Kidney tubule cell (primary cell): ENCODE measurements at places on chromosomes 16 and 17.

- DNase-seq = peak; percentile 15
Observed at GRCh38 chr16:1708768-1709180, 2.8 kb downstream of the MAPK8IP3 start.

- no peak for DNase-seq
Observed at GRCh38 chr17:49589577-49589927, 13.9 kb downstream of the NXPH3 start.

DNA sequence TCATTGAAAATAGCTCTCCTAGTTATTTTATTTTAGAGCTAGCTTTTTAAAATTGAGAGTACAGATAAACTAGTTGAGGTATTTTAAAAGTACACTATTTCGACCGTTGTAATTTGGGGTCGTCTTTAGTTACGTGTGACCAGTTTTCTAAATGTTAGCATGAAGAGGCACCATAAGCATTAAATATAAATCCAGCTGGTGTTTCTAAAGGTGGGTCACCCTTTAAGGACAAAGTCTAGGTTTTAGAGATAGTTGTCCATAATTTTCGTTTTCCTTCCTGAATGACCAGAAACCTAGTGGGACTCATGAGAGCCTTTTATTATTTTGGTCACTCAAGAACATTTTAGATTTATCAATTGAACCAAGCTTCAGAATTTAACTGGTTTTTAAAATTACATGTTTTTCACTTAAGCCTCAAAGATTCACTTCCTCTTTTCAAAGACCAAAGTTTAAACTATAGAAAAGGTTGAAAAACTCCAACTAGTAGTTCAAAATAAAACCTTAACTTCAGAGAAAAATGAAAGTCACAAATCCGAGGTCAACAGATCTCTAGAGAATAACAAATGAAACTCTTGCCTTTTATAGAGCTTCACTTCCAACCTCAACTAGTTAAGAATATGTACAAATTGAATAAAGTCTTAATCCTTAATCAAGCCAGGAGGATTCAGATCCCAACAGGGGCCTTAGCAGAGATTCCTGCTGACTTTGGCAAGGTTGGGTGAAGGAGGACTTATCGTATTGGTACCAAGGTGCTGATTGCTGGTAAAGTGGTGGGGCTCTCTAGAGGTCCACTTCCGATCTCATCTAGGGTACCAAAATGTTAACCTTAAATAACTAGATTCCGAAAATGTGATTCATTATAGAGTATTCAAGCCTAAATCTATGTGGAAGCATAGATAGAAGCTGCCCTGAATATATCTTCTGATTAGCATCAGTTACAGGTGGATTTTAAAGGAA is 32.5 kb downstream of the PHKB start:
- DNase-seq = no peak

GRCh38 chr17:4863321-4863720 is 30.2 kb downstream of the MINK1 start:
- no peak for DNase-seq

GRCh38 chr17:80792373-80792781 is 199.3 kb upstream of the CHMP6 start:
- DNase-seq = no peak

- no peak for DNase-seq
Observed at GRCh38 chr17:72332367-72332766, 211.5 kb downstream of the SOX9 start.

DNA sequence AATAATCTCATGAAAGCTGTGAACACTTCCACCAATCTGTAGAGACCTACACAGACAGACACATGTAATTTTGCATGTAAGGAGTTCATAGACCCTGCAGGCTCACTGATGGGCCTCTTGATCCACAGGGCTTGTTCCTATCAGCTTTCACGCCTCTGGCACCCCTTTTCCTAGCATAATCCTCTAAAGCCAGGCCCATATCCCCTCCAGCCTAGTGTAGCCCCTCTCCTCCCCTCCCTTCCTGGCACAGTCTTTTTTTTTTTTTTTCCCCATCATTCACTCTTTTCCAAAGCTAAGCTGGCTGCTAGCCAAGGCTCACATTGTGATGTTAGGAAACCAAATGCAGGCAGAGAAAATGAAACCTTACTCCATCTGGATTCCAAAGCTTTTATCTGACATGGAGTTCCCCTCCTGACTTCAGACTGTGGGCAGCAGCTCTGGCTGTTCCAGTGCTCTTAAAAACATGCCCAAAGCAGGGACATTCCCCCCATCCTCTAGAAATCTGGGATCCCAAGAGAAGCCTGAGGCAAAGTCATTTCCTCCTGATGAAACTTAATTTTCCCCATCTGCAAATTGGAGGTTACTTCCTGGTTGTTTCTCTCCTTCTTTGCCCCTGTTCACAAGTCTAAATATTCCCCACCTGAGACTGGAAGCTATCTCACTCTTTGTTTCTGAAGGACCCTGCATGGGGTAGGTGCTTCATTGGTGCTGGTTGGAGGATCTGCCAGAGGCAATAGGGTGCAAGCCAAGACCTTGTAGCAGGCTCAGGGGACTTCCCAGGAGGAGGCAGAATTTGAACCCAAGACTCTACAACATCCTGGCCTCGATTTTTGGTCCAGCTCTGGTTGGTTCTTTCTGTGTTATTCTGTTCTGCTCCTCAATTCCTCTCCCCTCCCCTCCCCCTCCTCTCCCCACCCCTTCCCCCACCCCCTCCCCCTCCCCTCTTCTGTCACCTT is 9.9 kb upstream of the CCL5 start:
- DNase-seq = peak; percentile 58

DNA sequence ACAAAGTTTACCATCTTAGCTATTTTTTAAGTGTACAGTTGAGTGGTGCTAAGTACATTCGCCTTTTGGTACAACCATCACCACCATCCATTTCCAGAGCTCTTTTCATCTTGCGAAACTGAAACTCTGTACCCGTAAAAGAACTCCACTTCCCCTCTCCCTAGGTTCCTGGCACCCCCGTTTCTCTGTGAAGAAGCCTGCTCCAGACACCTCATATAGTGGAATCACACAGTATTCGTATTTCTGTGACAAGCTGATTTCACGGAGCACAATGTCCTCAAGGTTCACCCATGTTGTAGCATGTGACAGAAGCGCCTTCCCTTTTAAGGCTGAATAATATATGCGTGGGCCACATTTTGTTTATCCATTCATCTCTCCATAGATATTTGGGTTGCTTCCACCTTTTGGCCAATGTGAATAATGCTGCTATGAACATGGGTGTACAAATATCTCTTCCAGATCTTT is 54.2 kb upstream of the MAP3K14 start:
- DNase-seq = no peak

- no peak for DNase-seq
Observed at GRCh38 chr17:79546386-79546785, 64.5 kb downstream of the RBFOX3 start.

GRCh38 chr16:80614908-80615671 is 74.3 kb downstream of the DYNLRB2 start:
- DNase-seq = peak; percentile 68

GRCh38 chr16:80938004-80938878 is 68.4 kb downstream of the CMC2 start:
- DNase-seq = peak; percentile 63

DNA sequence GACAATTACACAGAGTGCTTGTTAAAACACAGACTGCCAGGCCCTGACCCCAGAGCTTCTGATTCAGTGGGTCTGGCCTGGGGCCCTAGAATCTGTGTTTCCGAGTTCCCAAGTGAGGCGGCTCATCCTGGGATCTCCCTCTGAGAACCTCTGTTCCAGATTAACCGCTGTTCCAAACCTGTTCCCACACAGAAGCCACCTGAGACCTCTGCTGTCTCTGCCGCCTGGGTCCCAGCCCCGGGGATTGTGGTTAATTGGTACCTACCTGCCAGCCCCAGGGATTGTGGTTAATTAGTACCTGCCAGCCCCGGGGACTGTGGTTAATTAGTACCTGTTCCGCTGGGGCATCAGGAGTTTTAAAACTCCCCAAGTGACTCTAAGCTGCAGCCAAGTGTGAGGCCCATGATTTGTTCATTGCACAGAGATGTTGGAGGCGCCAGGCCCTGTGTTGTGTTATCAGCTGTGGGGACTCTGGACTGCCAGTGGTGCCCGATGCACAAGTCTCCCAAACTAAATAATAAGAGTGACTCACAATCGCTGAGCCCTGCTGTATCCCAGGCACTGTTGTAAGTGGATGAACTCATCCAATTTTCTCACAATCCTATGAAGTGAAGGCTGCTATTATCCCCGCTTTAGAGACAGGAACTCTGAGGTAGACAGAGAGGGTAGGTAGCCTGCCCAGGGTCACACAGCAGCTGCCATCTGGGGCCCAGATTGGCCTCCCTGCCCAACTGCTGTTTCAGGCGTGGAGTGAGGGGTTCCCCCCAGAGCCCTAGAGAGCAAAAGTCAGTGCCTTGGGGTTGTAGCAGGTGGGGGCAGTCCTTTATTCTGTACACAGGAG is 219.7 kb downstream of the IRF8 start:
- DNase-seq = peak; percentile 74

DNA sequence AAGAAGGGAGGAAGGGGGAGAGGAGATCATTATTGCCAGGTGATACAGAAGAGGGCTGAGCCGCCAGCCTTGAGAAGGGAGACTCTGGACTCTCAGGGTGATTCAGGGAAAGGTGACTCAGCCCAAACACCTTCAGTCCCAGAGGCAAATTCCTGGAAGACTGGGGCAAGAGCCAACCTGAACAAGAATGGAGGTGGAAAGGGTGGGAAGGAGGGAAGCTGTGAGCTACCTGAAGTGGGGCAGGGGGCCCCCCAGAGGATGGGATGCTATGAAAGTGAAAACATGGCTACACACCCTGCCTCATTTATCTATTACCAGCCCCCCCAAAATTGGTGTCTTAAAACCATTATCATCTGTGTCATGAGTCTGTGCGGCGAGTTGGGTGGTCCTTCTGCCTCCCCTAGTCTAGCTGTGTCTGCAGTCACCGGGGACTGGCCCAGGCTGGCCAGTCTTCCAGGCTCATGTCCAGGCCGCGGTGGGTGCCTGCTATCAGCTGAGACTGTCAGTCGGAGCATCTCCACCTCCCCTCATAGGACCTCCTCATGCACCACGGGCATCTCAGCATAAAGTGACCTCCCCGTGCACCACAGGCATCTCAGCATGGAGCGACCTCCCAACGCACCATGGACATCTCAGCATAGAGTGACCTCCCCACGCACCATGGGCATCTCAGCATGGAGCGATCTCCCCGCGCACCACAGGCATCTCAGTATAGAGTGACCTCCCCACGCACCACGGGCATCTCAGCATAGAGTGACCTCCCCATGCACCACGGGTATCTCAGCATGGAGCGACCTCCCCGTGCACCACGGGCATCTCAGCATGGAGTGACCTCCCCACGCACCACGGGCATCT is 3.2 kb upstream of the SLC47A2 start:
- peak; percentile 81 for DNase-seq
